ENCODE measurements at places on chromosomes 12 and 14. TPM values are rescaled to one million over a fixed set of nuclear protein-coding genes. Genes with fewer than 3 reads are reported as not detected.

- peak; percentile 56 for DNase-seq
Observed at GRCh38 chr14:61860294-61860918, 98.2 kb downstream of the SNAPC1 start.

- no peak for DNase-seq
Observed at GRCh38 chr12:70255311-70255710, 12.1 kb downstream of the CNOT2 start.

DNA sequence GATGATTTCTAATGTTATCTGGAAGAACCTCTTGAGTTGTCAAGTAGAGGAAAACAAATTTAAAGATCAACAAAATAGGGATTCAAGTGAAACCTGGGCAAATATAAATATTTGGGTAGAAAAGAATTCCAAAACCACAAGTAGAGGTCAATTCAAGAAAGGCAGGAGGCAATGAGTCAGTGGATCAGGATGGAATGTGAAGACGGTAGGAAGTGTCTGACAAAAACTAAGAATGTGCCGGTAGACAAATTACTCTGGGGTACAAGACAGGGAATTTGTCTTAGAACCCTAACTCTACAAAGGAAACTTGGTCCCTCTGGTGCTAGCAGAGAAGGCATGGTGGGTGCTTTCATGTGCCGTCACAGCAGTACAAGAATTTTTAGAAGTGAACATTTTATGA is 13.6 kb downstream of the ABCD2 start:
- DNase-seq, result peak; percentile 55

GRCh38 chr14:35320472-35320871 is 28.3 kb downstream of the PSMA6 start:
- DNase-seq, result no peak

Gene MYO1A
- polyA plus RNA-seq, result 1.5 TPM

Gene TMEM132C
- polyA plus RNA-seq, result 1.6 TPM

GRCh38 chr12:91940322-91940721 is 205.3 kb downstream of the BTG1 start:
- DNase-seq, result no peak

GRCh38 chr12:1171657-1172408 is 180.8 kb downstream of the ERC1 start:
- peak; percentile 71 for DNase-seq

Gene ABCC9
- polyA plus RNA-seq, result 0.49 TPM

- no peak for DNase-seq
Observed at GRCh38 chr14:95162641-95163040, 5.3 kb upstream of the DICER1 start.

- peak; percentile 96 for DNase-seq
Observed at GRCh38 chr12:53099071-53099882, 1.8 kb downstream of the IGFBP6 start.

GRCh38 chr14:100428727-100429126 is 105.6 kb downstream of the SLC25A47 start:
- peak; percentile 62 for DNase-seq

Gene PLEKHH1
- polyA plus RNA-seq, result 15.0 TPM

Gene TAS2R7
- polyA plus RNA-seq, result not detected

Gene KCNC2
- polyA plus RNA-seq, result not detected

Gene RND1
- 7.2 TPM for polyA plus RNA-seq

DNA sequence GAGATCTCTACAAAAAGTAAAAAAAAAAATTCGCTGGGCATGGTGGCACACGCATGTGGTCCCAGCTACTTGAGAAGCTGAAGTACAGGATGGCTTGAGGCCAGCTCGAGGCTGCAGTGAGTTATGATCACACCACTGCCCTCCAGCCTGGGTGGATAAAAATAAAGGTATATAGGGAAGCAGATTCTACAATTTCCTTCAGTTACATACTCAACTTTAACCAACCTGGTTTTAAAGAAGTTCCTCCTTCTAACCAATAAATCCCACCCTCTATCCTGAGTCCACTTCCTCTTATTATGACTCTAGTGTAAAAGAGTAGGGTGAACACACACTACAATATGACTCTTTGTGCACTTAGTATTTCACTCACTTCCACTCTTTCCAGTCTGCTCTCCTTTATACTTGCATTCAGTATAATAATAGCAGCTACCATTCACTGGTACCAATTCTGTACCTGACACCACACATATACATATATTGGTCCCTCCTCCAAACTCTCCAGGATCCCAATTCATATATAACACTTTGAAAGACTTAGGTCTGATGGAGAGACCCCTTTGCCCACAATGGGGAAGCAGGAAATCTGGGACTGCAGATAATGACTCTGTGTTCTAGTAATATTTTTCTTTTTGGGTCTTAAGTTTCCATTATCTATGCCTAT is 2.3 kb downstream of the ARF3 start:
- DNase-seq, result no peak

Gene IFNG-AS1
- 0.39 TPM for polyA plus RNA-seq

Gene SHMT2
- 59.9 TPM for polyA plus RNA-seq

Gene DBX2
- not detected for polyA plus RNA-seq

Measured in cardiac muscle cell (in vitro differentiated cells and primary cell).